ENCODE measurements at places on chromosomes 3 and 15.

DNA sequence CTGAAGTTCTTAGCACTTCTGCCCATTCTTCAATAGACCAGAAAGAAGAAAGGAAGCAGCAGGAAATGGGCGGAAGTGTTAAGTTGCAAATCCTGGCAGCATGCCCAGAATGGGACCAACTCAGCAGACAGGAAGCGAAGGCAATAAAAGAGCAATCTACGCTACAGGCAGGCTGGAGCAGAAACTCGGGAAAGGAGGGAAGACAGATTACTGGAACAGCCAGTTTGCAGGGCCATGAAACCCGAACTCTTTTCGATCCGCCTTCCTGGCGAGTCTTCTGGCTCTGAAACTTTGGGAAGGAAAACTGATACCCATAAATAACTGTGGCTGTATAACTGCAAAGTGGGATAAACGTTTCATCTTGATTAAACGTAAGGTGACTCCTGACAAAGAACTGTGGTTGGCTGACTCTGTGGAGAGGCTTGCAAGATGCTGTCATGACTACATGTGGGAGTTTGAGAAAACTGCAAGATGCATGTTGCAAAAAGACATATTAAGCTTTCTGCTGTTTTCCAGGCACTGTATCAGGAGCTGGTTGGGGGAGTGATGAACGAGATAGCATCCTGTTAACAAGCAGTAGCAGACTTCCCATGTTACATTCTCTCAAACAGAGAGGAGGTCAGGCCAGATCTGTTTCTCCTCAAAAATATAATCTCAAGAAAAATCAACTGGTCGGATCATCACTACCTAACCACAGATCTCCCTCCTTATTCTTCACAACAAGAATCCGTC is 67.8 kb downstream of the FMN1 start:
- peak; percentile 65 for DNase-seq

DNA sequence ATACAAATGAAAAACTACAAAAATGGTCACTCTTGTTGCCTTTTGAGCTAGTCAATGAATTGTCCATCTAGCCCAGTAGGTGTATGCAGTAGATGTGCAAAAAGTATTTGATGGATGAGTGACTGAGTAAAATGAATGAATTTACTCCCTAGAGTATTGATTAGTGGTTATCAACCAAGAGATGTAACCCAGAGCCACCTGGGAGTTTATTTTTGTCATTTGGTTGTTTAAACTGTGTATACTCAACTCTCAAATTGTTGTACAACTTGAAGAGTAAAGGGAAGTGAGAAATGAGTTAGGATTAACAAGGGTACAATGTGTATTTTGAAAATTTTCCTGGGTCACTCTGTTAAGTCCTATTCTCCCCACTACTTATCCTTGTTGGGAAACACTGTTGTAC is 124.1 kb upstream of the TMCO5A start:
- no peak for DNase-seq

- DNase-seq, result no peak
Observed at GRCh38 chr15:76936671-76937070, 5.1 kb downstream of the RCN2 start.

GRCh38 chr3:66397745-66398144 is 103.1 kb downstream of the LRIG1 start:
- no peak for DNase-seq
